ENCODE measurements at places on chromosomes 11 and 22. TPM values are rescaled to one million over a fixed set of nuclear protein-coding genes. Genes with fewer than 3 reads are reported as not detected.

The RASSF10 gene
- not detected for total RNA-seq

The NAV2 gene
- 9.0 TPM for total RNA-seq

The CLDN5 gene
- not detected for total RNA-seq

The CASP5 gene
- not detected for total RNA-seq

The LINC01488 gene
- total RNA-seq = not detected

The TPH1 gene
- total RNA-seq = 1.2 TPM

The CTSF gene
- 2.0 TPM for total RNA-seq

- DNase-seq = no peak
Measured at GRCh38 chr11:95732930-95733602, 56.5 kb downstream of the FAM76B start.

- no peak for DNase-seq
Measured at GRCh38 chr11:10581481-10582019, 13.1 kb upstream of the LYVE1 start.

DNA sequence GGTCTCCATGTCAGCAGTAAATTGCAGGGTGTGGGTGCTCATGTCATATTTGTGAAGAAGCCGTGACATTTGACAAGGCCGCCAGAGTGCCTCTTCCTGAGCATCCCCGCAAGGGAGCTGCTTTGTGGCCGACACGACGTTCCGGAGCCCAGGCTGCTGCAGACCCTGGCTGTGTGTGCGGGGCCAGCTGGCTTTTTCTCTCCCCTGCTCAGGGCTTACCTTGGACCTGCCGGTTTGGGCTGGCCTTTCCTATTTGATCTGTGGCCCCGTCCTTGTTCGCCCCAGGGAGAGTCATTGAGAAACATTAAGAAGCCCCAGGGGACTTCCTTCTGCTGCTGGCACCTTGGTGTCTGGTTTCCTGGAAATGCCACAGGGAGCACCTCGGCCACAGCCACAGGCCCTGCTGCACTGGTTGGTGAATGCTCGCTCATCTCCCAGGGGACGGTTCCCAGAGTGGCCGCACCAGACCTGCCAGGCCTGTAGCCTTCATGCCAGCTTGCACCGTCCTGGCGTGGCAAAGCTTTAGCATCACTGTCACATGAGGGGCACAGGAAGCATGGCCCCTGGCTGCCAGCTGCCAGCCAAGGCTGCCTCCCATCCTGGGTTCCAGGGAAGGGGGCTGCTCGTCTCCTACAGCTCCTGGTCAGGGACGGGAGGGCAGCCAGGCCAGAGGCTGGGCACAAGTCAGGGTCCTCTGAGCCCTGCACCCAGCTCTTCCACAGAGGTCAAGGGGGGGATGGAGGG lies 5.4 kb downstream of the GRK2 start:
- peak; percentile 57 for DNase-seq

DNA sequence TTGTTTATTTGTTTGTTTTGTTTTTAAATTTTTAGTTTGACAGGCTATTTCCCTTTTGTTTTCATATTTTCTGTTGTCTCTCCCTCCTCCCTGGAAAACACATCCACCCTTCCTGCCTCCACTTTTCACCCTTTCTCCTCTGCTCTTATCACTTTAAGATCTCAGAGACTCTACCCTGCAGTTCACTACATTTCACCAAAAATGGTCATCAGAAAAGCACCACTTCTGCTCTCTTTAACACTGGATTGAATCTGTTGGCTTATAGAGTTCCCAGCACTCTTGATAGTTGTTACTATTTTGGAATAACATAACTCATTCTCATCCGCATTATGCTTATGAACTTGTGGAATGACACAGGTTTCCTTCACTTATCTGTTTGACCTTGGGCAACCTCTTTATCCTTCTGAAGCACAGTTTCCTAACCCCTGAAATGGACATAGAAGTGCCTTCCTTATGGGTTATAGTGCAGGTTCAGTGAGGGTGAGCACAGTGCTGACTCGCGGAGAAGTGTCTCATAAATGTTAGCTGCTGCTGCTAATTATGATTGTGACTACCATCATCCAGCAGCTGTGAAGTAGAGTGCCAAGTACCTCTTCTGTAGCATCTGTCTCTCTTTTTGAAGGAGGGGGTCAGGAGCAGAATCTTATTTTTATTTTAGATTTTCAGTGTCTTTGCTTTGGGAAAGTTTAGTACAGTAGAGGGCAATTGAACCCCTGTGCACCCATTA lies 15.0 kb downstream of the TEAD1 start:
- DNase-seq = no peak

- DNase-seq = no peak
Measured at GRCh38 chr11:68970921-68971636, 9.7 kb downstream of the MRGPRD start.

- DNase-seq = no peak
Measured at GRCh38 chr11:78562398-78562797, 12.3 kb downstream of the NARS2 start.

GRCh38 chr11:122895563-122895962 lies 13.0 kb downstream of the JHY start:
- no peak for DNase-seq

- no peak for DNase-seq
Measured at GRCh38 chr22:38249301-38249700, 23.5 kb downstream of the TMEM184B start.

DNA sequence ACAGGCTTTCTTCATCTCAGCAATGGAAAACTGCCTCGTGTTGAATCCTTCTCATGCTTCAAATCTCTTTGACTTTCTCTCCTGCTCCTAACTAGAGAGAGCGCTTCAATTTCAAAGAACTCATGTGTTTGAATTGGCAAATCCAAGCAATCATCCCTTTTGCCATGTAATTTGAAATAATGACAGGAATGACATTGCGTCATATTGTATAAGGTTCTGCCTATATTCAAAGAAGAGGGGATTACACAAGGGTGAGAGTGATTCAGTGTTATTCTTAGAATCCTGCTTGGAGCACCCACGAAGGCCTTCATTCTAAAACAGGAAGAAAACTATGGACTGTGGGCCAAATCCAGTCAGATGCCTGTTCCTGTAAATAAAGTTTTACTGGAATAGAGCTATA lies 720.6 kb downstream of the JRKL start:
- DNase-seq = no peak

- no peak for DNase-seq
Measured at GRCh38 chr11:94544646-94545263, 1.0 kb downstream of the FUT4 start.

- DNase-seq = no peak
Measured at GRCh38 chr11:109791337-109791736, 301.9 kb upstream of the ZC3H12C start.

DNA sequence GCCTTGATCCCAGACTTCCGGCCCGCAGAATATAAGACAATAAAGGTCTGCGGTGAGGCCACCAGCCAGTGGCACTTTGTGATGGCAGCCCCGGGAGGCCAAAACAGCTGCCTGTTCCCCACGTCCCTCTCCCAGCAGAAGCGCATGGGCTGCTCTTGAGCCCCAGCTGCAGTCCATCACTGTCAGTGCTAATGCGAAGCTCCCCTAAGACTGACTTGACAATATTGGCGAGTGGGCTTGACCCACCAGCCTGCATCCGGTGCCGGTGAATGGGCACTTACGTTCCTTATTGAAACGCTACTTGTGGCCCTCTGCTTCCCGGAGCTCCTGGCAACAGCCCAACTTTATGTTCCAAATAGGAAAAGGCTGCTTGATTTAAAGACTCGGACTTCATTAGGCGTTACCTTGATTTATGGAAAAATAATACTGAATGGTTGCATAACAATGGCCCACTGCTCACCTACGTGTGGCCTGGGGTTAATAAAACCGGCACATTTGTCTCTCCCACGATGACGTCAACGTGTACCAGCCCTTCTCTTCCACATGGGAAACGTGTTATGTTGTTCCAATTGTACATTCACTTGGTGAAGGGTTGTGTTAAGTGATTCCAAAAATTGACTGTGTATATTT lies 93.4 kb upstream of the SEPTIN5 start:
- no peak for DNase-seq

GRCh38 chr11:117231842-117232091 lies at the start of gene PCSK7:
PCSK7 (minus strand) TSS chr11:117232073; CDS start chr11:117229844, 2,229 bp downstream.
- no peak for DNase-seq

Measured in activated B cell treated with CpG ODN at 0.5 μM for 24 hours (primary cell).